ENCODE measurements at places on chromosomes 11 and 22.

GRCh38 chr11:19810852-19811251 lies 98.2 kb downstream of the NAV2 start:
- no peak for DNase-seq

DNA sequence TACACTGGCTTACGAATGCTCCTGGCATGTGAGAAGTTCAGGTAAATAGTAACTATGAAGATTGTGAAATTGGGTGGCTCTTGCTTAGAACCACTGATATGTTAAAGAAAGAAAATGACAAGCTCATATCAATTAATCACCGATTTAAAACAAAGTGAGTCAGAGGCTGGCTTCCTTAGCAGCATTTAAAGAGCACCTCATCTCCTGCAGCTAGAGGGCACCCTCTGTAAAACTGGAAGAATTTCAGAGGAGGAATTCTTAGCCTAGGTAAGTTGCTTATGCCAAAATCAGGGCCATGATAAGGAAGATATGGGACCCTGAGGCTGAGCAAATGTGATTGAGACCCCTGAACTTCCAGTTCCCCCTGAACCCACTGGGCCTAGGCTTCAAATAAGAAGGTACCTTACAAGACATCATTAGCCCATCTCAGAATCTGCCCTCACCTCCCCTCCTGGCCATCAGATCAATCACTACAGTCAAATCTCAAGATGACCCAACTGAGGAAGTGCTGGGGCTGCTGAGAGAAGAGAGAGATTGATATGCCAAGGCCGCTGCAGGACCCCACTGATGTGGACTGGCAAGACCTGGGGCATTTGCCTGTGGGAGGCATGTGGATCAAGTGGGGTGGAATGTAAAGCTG lies 8.6 kb upstream of the CD3E start:
- DNase-seq = no peak

- no peak for DNase-seq
Measured at GRCh38 chr11:122439866-122440810, 215.4 kb upstream of the UBASH3B start.

DNA sequence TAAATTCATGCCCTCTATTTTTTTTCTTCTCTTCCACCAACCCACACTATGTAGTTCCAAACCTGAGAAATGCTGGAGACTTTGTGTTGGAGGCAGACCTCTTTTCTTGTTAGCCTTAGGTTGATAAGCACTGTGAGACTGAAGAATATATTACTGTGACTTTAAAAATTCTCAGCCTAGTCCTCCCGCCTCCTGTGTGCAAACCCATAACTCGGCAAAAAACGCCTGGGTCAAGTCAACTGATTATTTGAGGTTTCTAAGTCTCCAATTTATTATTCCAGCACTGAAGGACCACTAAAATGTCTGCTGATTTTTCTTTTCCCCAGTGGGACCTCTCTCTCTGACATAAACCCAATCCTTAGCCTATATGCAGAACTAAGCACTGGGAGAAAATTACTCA lies 1946.0 kb upstream of the RAG2 start:
- DNase-seq = no peak

DNA sequence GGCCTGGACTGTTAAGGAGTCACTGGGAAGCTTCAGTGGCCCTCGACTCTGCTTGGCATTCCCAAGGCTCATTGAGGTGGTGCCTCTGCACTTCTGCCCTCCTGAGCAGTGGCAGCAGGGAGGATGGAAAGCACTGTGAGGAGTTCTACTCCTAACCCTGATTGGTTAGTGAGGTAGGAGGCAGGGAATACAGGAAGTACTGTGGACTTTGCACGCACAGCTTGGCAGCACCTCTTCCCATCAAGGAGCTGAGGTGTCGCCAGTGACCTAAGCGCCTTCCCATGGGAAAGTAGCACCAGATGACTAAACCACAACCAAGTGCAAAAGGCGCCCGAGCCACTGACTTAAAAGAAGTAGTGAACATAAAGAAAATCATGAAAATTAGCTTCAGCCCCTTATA lies 152.5 kb upstream of the CADM1 start:
- no peak for DNase-seq

GRCh38 chr22:23749841-23750301 lies 1.0 kb downstream of the ZNF70 start:
- no peak for DNase-seq

GRCh38 chr11:36395978-36396736 lies 100.1 kb downstream of the PRR5L start:
- no peak for DNase-seq

- no peak for DNase-seq
Measured at GRCh38 chr11:70526116-70527045, 128.1 kb downstream of the CTTN start.

GRCh38 chr11:9567401-9567800 lies 6.1 kb upstream of the WEE1 start:
- no peak for DNase-seq

DNA sequence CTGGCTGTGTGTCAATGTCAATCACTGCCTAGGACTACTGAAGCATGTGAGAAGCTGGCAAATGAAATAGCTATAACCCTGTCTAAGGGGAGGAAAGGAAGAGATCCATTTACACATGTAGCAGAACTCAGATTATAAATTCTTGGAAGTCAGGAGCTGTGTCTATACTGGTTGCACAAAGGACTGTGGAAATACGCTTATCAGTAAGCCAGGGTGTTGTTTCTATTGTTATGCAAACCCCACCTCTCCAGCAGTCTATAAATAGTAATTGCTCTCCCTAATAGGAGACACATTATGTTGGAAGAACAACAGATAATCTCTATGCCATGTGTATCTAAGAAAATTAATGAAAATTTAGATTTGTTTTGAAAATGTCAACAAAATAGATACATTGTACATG lies 693.4 kb upstream of the CCDC90B start:
- DNase-seq = no peak

- no peak for DNase-seq
Measured at GRCh38 chr11:61954106-61954850, 4.1 kb downstream of the BEST1 start.

- DNase-seq = no peak
Measured at GRCh38 chr11:22792497-22792896, 37.1 kb downstream of the SVIP start.

GRCh38 chr11:27673979-27674663 lies 26.1 kb downstream of the BDNF start:
- DNase-seq = no peak

DNA sequence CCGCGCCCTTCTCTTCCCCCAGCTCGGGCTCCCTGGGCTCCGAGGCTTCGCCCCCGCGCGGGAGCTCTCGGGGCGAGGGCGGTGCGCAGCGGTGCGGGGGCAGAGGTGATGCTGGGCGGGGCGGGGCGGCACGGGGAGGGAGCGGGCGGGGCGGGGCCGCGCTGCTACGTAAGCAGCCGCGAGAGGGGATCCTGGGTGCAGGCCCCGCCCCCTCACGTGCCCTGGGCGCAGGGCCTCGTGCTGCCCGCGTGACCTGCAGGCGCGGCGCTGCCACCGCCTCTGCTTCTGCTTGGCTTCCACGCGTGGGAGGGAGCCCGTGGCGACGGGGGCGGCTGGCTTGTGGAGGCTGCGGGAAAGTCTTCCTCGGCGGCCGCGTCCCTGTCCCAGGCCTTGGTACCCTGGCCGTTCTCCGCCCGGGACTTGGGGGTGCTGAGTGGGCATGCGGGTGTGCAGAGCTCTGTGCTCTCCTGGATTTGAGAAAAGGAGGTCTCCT lies 132.6 kb upstream of the HSD17B12 start:
- DNase-seq = no peak

GRCh38 chr11:77590194-77590782 lies 535 bp downstream of the AQP11 start:
- no peak for DNase-seq

GRCh38 chr22:30882184-30882717 lies 86.3 kb downstream of the MORC2 start:
- no peak for DNase-seq

DNA sequence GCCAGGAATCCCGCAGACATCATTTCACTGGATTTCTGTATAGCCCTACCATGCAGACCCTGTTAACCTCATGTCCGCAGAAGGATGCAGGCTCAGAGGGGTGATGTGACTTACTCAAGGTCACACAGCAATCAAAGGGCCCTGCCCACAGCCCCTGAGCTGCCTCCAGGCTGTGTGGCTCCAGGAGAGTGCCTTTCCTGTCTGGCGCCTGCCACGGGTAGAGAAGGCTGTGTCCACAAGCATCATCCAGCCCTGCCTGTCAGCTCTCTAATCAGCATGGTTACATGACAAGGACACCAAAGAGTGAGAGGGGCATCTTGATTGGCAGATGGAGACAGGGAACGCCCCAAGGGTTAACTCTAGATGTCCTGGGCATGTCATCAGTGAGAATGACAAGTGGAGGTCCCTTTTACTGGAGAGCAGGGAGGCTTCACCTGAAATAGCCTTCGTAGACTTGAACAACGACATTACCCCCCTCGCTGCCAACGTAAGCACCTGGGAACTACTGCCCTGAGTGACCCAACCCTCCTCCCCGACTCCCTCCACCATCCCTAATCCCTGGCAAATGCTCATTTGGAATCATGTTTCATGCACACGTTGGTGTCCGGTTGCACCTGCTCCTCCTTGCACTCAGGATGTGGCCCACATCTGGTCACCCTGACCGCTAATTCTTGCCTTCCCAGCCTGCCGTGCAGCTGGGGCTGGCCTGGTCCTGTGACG lies 6.9 kb downstream of the FGF19 start:
- no peak for DNase-seq

DNA sequence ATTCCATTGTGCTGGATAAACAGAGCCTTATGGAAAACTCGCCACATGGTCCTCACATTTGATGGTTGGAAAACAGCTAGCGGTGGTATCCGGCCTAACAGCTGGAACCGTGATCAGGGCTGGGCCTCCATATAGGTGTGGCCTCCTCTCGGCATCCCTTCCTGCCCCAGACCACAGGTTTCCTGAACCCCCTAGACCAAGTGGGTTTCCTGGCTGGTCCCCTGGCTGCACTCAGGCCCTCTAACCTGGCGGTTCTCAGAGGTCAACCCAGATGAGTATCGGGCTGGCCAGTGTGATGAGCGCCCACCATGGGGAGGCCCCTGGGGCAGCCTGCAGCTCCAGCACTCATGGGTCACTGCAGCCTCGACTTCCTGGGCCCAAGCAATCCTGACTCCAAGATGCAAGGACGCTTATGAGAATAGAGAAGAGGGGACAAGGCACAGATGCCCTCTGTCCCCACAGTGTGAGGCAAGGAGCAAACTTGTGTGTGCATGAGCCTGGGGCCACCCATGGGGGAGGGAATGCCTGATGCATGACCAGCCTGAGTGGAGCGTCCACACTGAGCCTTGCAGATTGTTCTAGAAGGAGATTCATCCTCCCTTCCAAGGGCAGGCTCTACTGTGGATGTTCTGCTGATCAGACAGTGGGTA lies 53.4 kb upstream of the WNT7B start:
- no peak for DNase-seq

GRCh38 chr11:37657645-37658044 lies 1059.6 kb upstream of the RAG2 start:
- no peak for DNase-seq

GRCh38 chr11:3181725-3182461 lies 16.8 kb upstream of the OSBPL5 start:
- no peak for DNase-seq

- DNase-seq = no peak
Measured at GRCh38 chr22:39417641-39418040, 18.1 kb downstream of the TAB1 start.

- DNase-seq = no peak
Measured at GRCh38 chr22:44962741-44963454, 46.9 kb downstream of the PHF21B start.

DNA sequence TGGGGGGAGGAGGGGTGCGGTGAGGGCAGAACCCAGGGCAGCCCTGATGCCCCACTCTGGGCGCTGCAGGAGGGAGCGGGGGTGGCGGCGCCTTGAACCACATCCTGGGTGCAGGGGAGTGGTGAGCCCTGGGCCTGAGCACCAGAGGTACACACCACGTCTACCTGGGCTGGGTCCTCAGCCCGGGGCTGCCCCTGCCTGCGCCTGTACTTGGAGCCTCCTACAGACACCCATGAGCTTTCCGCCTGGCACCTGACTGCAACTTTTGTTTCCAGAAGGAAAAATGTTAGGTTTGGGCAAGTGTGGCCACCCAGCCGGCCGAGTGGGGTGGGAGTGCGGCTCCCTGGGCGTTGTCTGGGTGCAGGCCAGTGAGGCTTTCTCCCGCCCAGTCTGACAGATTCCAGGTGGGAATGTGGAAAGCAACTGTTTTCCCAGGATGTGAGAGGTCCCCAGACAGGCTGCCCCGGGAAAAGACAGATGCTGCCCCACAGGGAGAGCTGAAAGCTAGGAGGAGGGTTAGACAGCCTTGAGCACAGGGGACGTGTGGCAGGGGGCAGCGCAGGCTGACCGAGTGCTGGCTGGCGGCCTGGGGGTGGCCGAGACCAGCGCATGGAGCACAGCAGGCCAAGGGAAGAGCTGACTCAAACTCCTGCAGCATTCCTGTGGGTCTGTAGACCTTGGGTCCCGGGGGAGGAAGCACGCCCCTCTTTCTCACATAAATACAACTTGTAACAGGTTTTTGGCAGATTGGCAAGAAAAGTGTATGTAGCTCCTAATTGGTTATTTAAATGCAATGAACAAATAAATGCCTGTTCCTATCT lies 44.1 kb downstream of the GNB1L start:
- no peak for DNase-seq

- no peak for DNase-seq
Measured at GRCh38 chr22:20186183-20186870, 35.5 kb upstream of the CCDC188 start.

DNA sequence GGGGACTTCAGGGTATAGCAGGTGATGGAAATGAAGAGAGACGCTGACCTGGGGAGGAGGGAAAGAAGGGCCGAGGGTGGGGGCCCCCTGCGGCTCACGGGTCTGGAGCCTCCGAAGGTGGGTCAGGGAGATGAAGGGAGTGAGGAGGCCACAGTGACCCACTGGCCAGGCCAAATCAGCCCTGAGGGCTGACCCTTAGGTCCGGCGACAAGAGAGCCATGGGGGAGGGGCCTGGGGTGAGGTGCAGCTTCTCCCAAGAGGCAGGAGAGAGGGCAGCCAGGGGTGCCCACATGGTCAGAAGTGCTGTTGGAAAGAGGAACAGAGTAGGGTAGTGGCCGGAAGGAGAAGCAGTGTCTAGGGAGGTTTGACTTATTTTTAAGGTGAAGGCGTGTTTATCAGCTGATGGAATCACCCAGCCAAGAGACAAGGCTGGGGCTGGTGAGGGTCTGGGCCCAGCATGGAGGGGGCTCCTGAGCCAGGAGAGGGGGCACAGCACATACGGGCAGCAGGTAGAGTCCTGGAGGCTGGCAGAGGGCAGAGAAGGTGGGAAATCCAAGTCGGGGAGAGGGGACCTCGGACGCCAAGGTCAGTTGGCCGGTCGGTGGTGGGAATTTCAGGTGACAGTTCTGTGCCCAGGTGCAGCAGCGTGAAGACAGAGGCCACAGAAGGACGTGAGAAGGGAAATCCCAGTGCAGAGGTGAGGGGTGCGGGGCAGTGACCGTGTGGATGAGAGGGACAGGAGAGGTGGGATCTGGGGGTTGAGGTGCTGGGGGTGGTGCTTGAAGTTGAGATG lies 49.0 kb downstream of the LINC01488 start:
- no peak for DNase-seq

GRCh38 chr11:9736365-9736764 lies 72.5 kb downstream of the SWAP70 start:
- no peak for DNase-seq

- DNase-seq = no peak
Measured at GRCh38 chr22:49760630-49761571, 66.8 kb downstream of the BRD1 start.

GRCh38 chr11:11843211-11843621 lies 1.4 kb downstream of the USP47 start:
- DNase-seq = no peak
